HepG2 (cell line): ENCODE measurements at places on chromosomes 7 and 10.

GRCh38 chr7:134476044-134476443 lies 17.1 kb upstream of the AKR1B1 start:
- DNase-seq, result no peak

GRCh38 chr7:38820571-38820970 lies 88.4 kb downstream of the VPS41 start:
- no peak for DNase-seq

- peak; percentile 52 for DNase-seq
Observed at GRCh38 chr7:35985126-35985754, 167.8 kb upstream of the EEPD1 start.

DNA sequence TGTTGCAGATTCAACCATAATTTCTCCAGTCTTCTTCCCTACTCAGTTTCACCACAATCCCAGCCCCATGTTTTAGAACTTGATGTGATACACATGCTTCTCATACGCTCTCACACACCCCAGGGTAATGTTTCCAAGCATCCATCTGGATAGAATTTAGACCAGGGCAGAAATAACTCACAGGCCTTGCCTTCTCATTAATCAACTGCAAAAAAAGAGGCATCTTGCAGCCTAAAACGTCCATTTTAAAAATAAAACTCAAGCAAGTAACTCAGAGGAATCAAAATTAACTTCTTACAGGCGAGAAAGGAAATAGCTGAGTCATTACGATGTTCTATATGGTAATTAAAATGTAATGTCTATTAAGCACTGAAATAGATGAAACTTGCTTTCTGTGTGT lies 127.2 kb upstream of the RSU1 start:
- no peak for DNase-seq

- no peak for DNase-seq
Observed at GRCh38 chr7:7157177-7157886, 25.0 kb upstream of the C1GALT1 start.

DNA sequence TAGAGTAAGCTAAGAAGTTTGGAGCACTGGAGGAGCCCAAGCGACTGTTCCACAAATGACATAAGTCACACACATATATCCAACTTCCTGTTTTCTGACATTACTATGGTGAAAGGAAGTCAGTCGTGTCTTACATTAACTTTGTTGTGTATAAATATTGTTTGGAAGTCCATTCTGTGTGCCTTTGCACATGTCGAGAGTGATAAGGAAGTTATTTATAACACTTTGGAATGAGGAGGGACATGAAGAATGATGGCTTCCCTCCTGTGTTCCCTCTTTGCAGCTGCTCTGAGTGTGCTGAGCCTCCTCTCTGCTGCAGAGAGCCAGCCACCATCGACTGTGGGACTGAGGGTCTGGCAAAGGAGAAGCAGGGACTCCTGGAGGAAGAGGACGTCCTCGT lies 40.4 kb upstream of the MGMT start:
- no peak for DNase-seq

GRCh38 chr10:79072994-79073645 lies 4.4 kb downstream of the ZMIZ1 start:
- DNase-seq, result no peak

DNA sequence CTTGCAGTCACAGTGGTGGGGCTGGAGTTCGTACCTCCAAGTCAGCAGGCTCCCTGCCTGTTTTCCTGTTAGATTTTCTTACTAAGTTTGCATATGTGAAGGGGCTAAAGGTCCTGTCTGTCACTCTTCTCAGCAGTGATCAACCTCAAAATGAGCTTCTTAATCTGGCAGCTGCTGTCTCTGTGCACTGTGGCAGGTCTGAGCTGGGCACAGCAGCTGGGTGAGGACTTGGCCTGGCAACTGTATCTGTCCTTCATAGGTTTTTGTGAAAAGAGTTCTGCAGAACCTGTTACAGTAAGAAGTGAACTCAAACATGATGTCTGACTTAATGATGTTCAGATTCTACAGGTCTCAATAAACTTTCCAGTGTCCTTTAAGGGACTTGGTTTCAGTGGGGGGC lies 31.3 kb upstream of the GJD4 start:
- DNase-seq, result no peak

DNA sequence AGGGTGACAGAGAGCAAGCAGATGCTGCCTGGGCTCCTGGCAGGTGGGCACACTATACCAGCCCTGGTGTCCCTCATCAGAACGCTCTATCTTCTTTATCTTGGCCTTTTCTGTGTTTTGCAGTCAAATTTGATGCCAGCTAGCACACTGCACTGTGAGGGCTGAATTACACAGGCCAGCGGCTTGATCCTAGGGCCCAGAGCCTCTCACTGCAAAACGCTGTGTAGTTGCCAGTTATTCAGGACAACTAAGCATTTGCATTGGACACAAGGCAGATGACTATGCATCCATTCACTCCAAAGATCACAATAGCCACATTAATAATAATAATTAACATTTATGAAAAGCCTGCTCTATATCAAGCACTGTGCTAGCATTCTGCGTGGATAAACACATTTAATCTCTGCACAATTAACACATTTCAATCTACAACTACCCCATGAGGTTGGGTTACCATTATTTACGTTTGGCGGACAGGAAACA lies 100.3 kb downstream of the PAXIP1 start:
- DNase-seq, result no peak
